Dermis blood vessel endothelial cell (primary cell): ENCODE measurements at places on chromosomes 12 and 14. TPM values are rescaled to one million over a fixed set of nuclear protein-coding genes. Genes with fewer than 3 reads are reported as not detected.

Gene DHH
- 1.2 and 3.7 TPM in 2 replicates for total RNA-seq

Gene CEBPE
- total RNA-seq, result not detected in 2 replicates

Gene IRAK3
- total RNA-seq, result 17.1 and 19.2 TPM in 2 replicates

Gene PRPH
- total RNA-seq, result not detected in 2 replicates

Gene PTGR2
- total RNA-seq, result 2.0 and 2.2 TPM in 2 replicates

Gene KLRB1
- not detected in 2 replicates for total RNA-seq

Gene FGF23
- total RNA-seq, result not detected in 2 replicates

Gene MMAB
- 14.0 and 26.9 TPM in 2 replicates for total RNA-seq
